Effector memory CD8-positive, alpha-beta T cell (primary cell): ENCODE measurements at places on chromosomes 13 and 19.

- H3K27ac ChIP-seq: peak overlapping the region; percentile 91
- H3K4me3 ChIP-seq: peak overlapping the region; percentile 89
- H3K27me3 ChIP-seq: no peaks in the 10 kb centered on the region
- H3K4me1 ChIP-seq: peaks cover 14% of the 10 kb centered on the region
These were observed 13.3 kb downstream of the SLC27A5 start for GRCh38 chr19:58498316-58499020.

DNA sequence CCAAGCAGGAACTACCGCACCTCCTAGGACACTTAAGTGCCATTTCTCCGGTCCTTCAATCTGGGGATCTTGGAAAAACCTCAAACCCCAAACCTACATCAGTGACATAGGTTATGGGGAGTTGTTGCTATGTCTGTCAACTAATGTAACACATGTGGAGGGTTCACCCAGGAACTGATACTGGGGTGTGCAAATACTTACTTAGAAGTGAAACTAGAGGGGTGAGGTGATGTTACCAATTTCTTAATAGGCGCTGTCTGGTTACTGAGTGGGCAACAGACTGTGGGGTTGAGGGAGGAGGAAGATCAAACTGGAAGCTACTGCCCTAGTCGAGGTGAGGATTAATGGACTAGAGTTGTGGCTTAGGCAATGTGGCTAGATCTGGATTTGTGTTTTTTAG lies 1.9 kb downstream of the ZNF586 start:
- H3K36me3 ChIP-seq: peaks cover 54% of the 10 kb centered on the region
- no peak overlapping the region for H3K27ac ChIP-seq
- H3K27me3 ChIP-seq: no peaks in the 10 kb centered on the region
- peak overlapping the region; percentile 85 for H3K4me3 ChIP-seq
- peaks cover 22% of the 10 kb centered on the region for H3K4me1 ChIP-seq

DNA sequence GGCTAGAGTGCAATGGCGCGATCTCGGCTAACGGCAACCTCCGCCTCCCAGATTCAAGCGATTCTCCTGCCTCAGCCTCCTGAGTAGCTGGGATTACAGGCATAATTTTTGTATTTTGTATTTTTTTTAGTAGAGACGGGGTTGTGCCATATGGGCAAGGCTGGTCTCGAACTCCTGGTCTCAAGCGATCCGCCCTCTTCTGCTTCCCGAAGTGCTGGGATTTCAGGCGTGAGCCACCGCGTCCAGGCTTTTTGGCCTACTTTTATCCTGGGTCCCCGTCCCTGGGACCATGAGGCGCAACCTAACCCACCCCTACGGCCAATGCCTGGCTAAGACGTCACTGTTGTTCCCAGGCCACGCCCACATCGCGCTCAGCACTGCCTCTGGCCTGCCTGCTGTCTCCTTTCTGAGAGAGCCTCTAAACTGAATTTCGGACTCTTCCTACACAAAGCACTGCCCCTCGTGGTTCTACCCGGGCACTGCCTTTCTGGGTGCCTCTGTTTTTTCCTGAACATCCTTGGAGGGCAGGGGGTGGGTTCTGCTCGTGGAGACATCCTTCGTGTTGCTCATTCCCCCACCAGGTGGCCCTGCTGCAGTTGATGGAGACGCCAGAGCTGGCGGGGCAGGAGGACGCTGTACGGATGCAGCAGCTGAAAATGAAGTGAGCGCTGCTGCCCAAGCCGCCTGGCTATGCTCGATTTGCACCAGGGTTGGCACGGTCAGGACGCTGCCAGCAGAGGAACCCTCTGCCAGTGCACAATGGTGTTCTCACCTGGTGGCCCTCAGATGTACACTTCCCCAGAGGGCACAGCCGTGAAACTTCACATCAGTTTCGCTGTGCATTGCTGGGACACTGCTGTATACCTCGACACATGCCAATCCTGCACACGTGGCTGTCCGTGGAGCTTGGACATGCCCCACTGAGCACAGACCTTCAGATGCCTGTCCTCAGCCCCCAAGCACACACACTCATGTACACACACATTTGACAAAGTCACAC lies 2.0 kb downstream of the REX1BD start:
- no peaks in the 10 kb centered on the region for H3K27me3 ChIP-seq
- no peak for DNase-seq
- peaks cover 35% of the 10 kb centered on the region for H3K36me3 ChIP-seq
- peak overlapping the region; percentile 95 for H3K27ac ChIP-seq

DNA sequence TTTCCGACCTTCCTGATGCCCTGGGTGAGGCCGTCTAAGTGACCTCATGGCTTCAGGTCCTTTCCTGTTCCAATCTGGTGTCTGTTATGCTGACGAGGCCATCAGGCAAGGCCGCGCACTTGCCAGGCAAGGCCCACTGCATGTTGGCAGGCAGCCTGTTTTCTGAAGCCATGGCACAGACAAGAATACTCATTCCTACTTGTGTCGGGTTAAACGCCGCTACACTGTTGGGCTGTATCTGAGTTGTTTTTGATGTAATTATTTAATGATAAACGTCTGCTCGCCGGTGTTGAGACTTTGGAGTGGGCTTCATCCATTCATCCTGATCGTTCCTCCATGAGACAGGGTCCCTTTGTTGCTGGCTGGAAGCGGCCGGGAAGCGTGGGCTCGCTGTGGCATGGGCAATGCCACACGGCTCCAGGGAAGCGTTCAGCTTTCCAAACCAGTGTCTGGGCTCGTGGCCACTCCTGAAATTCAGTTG lies 92.1 kb downstream of the ATP11A start:
- DNase-seq: no peak
- H3K4me1 ChIP-seq: peaks cover 20% of the 10 kb centered on the region
- no peak overlapping the region for H3K27ac ChIP-seq
- peaks cover 4% of the 10 kb centered on the region for H3K36me3 ChIP-seq
- H3K4me3 ChIP-seq: no peak overlapping the region

- H3K4me3 ChIP-seq: no peak overlapping the region
- H3K4me1 ChIP-seq: peaks cover 3% of the 10 kb centered on the region
- H3K27me3 ChIP-seq: no peaks in the 10 kb centered on the region
- DNase-seq: no peak
- no peak overlapping the region for H3K27ac ChIP-seq
- no peaks in the 10 kb centered on the region for H3K36me3 ChIP-seq
These were observed 67.3 kb upstream of the SPRY2 start for GRCh38 chr13:80408270-80408669.

DNA sequence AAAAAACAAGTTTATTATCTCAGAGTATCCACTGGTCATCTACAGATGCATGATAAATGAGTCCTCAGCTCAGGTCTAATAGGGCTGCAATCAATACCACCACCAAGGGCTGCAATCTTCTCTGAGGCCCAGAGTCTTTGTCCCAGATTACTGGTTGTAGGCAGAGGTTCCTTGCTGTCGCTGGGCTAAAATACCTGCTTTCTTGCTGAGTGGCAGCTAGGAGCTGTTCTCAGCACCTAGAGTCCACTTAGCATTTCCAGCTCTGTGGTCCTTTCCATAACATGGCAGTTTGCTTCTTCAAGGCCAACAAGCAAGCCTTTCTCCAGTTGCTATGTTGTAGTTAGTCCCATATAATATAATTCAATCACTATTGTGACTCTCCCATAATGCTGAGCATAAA lies 351.3 kb downstream of the SLITRK1 start:
- no peak for DNase-seq
- H3K4me3 ChIP-seq: no peak overlapping the region
- no peaks in the 10 kb centered on the region for H3K36me3 ChIP-seq
- no peaks in the 10 kb centered on the region for H3K4me1 ChIP-seq
- H3K27me3 ChIP-seq: no peaks in the 10 kb centered on the region
- no peak overlapping the region for H3K27ac ChIP-seq

DNA sequence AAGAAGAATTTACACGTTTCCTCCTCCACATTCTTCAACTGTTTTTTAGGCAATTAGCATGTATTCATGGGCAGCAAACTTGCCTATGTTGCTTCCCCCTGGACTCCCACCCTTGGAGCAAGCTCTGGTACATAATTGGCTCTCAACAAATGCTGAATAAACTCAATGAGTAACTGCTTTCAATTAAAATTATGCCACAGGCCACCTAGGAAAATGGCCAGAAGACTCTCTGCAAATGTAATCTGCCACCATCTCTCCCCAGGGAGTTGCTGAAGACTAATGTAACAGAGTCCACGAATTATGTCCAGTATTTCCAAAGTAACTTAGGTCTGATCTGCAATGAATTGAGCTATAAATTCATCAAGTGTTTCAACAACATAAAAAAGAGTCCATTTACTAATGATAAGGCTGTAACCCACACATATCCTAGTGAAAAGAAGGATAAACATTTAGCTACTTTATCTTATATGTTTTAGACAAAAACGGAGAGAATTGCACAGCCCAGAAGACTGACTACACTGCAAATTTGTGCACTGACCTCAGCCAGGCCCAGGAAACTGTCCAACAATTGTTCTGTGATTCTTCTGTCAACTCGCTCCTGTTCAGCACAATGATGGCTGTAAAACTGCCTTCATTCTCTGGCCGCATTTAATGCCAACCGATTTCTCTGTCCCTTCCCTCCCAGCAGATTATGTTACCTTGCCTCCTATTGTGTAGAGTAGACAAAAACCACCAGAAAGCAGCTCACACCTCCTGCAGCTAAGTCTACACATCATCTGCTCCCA lies 808.6 kb upstream of the ARGLU1 start:
- H3K4me1 ChIP-seq: no peaks in the 10 kb centered on the region
- no peak overlapping the region for H3K27ac ChIP-seq
- H3K27me3 ChIP-seq: no peaks in the 10 kb centered on the region
- H3K4me3 ChIP-seq: no peak overlapping the region
